Retina (tissue), 1 donor: ENCODE measurements at places on chromosomes 7 and 10.

GRCh38 chr7:137978464-137979237 is 23.2 kb downstream of the CREB3L2 start:
- DNase-seq: no peak

- DNase-seq: no peak
These were observed 189.6 kb downstream of the ADAM12 start for GRCh38 chr10:126198681-126199080.

GRCh38 chr7:17622451-17622850 is 317.8 kb downstream of the SNX13 start:
- no peak for DNase-seq

DNA sequence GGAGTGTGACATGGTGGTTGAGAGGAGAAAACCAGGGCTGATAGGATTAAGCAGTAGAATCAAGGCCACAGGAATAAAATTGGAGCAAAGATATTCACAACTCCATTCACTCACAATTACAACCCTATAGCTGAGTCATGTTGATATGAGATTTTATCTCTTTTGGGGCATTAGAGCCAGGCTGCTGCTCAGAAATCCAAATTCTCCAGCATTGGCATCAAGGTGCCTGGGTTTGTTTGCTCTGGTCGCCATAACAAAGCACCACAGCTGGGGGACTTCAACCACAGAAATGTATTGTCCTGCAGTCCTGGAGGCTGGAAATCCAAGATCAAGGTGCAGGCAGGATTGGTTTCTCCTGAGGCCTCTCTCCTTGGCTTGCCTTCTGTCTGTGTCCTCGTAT is 52.5 kb upstream of the GRB10 start:
- DNase-seq: no peak

GRCh38 chr10:50456719-50457118 is 167.0 kb downstream of the SGMS1 start:
- DNase-seq: no peak

GRCh38 chr7:115019882-115020605 is 98.2 kb downstream of the MDFIC start:
- no peak for DNase-seq

DNA sequence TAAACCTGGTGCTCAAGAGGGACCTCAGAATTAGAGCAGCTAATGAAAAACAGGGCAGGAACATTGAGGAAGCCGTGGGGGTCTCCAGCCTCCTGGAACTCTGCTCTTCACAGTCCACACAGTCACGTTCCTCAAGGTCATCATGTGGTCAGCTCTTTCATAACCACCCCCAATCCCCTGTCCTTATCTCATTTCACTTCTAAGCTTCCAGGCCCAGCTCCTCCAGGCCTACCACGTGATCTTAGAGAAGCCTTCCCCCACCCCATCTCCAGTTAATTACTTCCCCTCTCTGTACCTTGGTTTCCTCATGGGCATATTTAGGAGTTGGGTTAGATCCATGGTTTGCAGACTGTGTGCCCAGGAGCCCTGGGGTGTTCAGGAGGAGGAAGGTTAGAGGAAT is 106.4 kb upstream of the TCF7L2 start:
- no peak for DNase-seq

- DNase-seq: no peak
These were observed 101.2 kb upstream of the TRIM24 start for GRCh38 chr7:138358850-138359341.
